ENCODE measurements at places on chromosomes 2 and 18.

GRCh38 chr2:1804351-1804771 is 60.0 kb upstream of the PXDN start:
- DNase-seq = no peak

GRCh38 chr2:206472094-206472493 is 28.8 kb downstream of the ADAM23 start:
- DNase-seq = no peak

GRCh38 chr18:3454365-3455089 is 4.6 kb downstream of the TGIF1 start:
- peak; percentile 37 for DNase-seq

- DNase-seq = peak; percentile 48
These were observed 108.1 kb upstream of the SLC1A4 start for GRCh38 chr2:64881037-64881492.

DNA sequence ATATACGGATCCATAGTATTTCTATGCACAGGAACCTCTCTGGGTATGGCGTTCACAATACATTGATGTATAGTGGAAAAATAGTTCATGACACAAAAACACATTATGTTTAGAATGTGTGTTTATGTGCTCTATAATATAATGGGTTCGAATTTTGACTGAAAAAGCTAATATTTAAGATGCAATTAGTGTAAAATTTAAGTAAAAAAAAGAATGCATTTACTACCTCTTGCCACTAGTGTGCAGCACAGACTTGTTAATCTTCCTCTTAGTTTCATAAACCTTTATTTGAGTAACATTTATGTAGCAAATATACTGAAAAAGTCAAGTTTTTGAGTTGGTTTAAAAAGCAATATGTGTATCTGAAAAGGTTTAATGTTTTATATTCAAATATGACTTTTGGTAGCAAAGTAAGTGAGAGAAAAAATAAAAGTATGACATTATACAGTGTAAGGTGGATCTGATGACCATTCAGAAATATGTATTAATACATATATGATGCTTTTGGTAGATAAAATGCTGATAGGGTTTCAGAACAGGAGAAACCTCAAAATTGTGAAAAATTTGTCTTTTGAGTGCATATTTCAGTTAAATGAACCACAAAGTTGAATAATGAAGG is 49.4 kb downstream of the CCDC102B start:
- no peak for DNase-seq

DNA sequence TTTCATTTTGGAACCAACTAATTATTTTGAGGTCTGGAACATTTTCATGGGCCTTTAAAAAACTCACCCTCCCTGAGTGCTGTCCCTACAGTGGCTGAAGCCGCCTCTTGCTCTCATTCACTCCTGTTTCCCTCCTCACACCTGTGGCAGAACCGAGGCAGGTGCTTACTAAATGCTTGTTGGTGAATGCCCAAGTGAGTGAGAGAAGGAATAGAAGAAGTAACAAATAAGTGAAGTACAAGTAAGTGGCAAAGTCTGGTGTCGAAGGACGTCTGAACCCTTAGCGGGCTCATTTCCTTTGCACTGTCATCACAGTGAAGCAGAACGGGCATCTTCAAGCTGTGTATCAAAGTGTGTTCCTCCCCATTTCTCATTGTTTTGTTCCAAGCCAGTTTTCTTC is 135.2 kb downstream of the RHBDD1 start:
- DNase-seq = no peak

DNA sequence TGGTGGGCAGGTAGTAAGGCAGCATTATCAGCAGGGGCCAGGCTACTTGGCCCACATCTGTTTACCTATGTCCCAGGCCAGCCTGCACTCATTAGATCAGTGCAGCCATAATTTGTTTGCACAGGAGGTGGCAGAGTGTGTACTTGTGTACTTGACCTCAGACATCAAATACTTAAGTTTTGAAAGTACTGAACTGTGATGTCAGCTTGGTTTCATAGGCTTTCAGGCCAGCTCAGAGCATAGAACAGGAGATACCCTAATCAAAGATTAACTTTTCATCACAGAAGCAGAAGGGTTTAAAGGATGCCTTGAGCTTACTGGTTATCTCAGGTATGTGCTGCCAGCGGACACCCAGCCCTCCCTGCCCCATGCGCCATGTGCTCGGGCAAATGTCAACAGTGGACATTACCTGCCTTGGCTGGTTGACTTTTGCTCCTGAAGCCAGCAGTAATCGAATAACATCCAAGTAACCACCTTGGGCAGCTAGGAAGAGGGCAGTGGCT is 33.2 kb downstream of the ANKRD29 start:
- DNase-seq = no peak

DNA sequence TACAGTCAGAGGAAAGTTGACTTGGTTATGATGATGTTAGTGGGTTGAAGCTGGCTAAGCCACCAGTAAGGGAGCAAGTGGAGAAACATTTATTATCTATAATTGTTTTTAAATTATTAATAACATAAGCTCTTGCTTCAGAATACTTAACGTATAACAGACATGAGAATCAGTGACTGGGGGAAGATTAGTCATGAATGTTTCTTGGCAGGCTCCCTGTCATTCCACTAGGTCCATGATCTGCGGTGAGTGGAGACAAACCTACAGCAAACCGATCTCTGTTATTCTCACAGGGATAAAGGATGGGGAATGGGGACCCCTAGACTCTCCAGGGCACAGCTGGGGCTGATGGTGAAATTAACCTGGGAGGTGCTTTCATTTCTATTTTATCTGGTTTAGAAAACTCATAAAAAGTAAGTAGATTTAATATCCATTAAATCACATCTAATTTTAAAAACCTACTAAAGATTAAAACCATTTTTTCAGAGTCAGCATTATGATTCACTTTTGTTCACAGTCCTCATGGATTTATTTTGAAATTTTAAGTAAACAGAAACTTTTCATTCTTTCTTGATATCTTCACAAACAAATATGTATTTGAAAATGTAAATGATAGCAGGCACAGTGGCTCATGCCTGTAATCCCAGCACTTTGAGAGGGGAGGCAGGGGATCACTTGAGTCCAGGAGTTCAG is 420.3 kb downstream of the PTPRM start:
- no peak for DNase-seq

- no peak for DNase-seq
These were observed 67.5 kb downstream of the ZEB2 start for GRCh38 chr2:144452169-144452988.

- DNase-seq = no peak
These were observed 15.4 kb upstream of the SLC9A2 start for GRCh38 chr2:102603904-102604303.

GRCh38 chr2:172489681-172490080 is 62.3 kb downstream of the ITGA6 start:
- no peak for DNase-seq

DNA sequence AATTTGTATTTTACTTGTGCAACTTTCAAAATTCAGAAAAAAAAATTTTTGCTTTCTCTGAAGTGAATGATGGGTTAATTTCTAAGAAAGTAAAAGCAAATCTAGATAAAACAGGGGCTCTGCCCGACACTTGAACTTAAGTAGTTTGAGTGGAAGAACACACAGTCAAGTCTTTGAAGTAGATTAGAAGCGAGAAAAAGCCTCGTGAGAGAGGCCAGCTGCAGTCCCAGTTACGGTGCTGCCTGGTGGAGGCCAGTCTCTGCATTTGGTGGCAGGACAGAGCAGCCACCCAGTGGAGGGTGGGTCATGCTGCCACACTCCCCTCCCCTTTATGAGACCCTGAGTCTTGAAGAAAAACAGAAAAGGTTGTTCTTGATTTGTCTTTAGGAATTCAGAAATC is 81.8 kb downstream of the INPP5D start:
- no peak for DNase-seq

- DNase-seq = no peak
These were observed 58.7 kb upstream of the SP3 start for GRCh38 chr2:174023591-174024523.
